ENCODE measurements at places on chromosomes 2 and 18. TPM values are rescaled to one million over a fixed set of nuclear protein-coding genes. Genes with fewer than 3 reads are reported as not detected.

DNA sequence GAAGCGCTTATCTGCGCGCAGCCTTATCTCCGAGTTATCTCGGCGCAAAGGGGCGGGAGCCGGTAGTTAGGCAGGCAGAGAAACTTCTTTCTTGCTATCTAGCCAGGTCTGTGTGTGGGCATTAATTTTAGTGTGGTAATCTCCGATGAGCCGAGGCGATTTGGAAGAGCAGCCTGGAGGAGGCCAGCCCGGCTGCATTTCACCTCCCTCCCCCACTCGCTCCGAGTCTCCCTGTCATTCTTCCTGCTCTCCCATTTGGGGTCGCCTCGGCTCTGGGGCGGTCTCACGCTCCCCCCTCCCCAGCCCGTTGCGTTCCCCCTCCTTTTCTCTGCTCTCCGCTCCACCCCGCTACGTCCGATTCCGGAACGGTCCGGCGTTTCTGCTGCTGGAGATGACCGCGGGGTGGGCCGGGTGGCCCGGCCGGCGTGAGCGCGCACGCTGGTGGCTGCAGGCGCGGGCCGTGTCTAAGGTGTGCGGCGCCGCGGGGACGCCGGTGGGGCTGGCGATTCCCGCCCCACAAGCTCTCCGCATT is 566 bp downstream of the GATA6 start:
- peak overlapping the region; percentile 86 for H3K4me3 ChIP-seq
- peaks cover 28% of the 10 kb centered on the region for H3K36me3 ChIP-seq
- H3K4me1 ChIP-seq = peaks cover 13% of the 10 kb centered on the region
- peaks cover 23% of the 10 kb centered on the region for H3K27me3 ChIP-seq

DNA sequence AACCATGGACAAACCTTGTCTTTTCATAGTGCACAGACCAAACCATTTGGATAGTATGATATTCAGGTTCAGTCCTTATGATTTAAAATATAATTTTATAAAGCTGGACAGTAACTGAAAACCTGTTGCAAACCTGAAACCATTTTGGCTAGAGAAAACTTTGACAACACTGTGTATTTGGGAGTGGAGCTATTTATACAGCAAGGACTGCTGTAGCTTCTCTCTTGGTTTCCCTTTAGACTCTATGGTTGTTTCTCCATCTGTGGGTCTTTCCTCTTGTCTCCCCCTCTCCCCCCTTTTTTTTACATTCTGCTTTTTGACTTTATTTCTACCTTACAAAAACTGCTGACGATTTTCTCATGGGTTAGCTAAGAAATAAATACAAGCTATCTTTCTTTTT is 581.7 kb downstream of the SLC4A3 start:
- H3K27ac ChIP-seq = no peak overlapping the region
- H3K4me3 ChIP-seq = no peak overlapping the region
- DNase-seq = no peak

DNA sequence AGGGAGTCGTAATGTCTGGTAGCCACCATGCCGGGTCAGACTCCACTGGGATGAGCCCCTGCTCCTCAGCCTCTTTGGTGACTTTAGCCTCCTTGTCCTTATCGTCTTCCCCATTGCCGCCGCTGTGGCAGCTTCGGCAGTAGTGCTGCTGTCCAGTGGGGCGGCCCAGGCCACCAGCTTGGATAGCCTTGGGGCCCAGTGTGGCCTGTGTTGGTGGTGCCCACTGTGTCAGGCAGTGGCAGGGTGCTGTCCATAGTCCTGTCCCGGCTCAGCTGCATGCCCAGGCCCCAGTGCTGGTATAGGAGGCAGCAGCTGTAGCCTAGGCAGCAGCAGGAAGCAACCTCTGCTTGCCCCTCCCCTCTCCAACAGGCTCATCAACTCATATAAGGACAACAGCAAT is 197.1 kb upstream of the RAB12 start:
- DNase-seq = no peak
- no peaks in the 10 kb centered on the region for H3K36me3 ChIP-seq
- H3K27ac ChIP-seq = no peak overlapping the region
- no peaks in the 10 kb centered on the region for H3K27me3 ChIP-seq
- H3K4me3 ChIP-seq = no peak overlapping the region
- peaks cover 10% of the 10 kb centered on the region for H3K4me1 ChIP-seq

GRCh38 chr2:7262727-7263126 is 345.5 kb downstream of the RNF144A start:
- DNase-seq = no peak
- no peak overlapping the region for H3K4me3 ChIP-seq
- H3K36me3 ChIP-seq = no peaks in the 10 kb centered on the region
- H3K27ac ChIP-seq = no peak overlapping the region
- no peaks in the 10 kb centered on the region for H3K4me1 ChIP-seq
- no peaks in the 10 kb centered on the region for H3K27me3 ChIP-seq

GRCh38 chr2:237421542-237422116 is 7.7 kb upstream of the COL6A3 start:
- peaks cover 17% of the 10 kb centered on the region for H3K4me1 ChIP-seq
- no peaks in the 10 kb centered on the region for H3K27me3 ChIP-seq
- H3K36me3 ChIP-seq = no peaks in the 10 kb centered on the region
- H3K27ac ChIP-seq = peak overlapping the region; percentile 67
- DNase-seq = peak; percentile 85

- H3K4me3 ChIP-seq = no peak overlapping the region
- no peak for DNase-seq
These were observed 63.2 kb downstream of the POLR1A start for GRCh38 chr2:86042256-86043168.

GRCh38 chr2:52288596-52288995 is 1256.7 kb upstream of the NRXN1 start:
- no peaks in the 10 kb centered on the region for H3K4me1 ChIP-seq
- H3K4me3 ChIP-seq = no peak overlapping the region
- no peaks in the 10 kb centered on the region for H3K36me3 ChIP-seq
- H3K27ac ChIP-seq = no peak overlapping the region
- DNase-seq = no peak

The YPEL5 gene
- total RNA-seq = 37.1 TPM

The KIAA2012 gene
- total RNA-seq = 0.03 TPM
